ENCODE measurements at places on chromosomes 5 and 9.
A peak's percentile ranks its signal among the peaks of the same experiment; 100 is the strongest.

- no peak for DNase-seq
Measured at GRCh38 chr9:17807613-17808282, 228.9 kb downstream of the SH3GL2 start.

DNA sequence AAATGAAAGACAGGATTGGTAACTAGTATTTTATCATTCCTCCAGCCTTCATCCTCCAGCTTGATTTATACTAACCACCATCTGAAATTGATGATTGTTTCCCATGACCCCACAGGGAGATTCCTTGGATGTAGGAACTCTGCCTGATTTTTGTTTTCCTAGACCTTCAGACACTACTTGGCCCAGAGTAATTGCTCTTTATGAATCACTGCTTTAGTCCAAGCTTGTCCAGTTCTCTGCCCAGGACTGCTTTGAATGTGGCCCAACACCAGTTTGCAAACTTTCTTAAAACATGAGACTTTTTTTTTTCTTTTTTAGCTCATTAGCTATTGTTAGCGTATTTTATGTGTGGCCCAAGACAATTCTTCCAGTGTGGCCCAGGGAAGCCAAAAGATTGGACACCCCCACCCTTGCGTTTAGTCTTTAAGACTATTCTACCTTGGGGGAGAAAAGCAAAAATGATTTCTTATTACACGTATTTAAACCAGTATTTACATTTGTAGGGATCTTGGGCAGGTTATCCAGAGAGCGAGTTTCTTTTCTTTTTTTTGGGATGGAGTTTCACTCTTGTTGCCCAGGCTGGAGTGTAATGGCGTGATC, 18.4 kb downstream of the BASP1 start:
- no peak for DNase-seq

GRCh38 chr9:109311286-109311685, 9.6 kb downstream of the EPB41L4B start:
- no peak for DNase-seq

- DNase-seq = no peak
Measured at GRCh38 chr9:107279086-107279485, 4.0 kb upstream of the RAD23B start.

- peak; percentile 39 for DNase-seq
Measured at GRCh38 chr5:74865804-74866595, at the start of gene FAM169A. Gene FAM169A, minus strand, starts transcription at chr5:74866387. Its CDS starts 24,711 bp downstream, at chr5:74841676.

GRCh38 chr5:164002214-164002613, 496.8 kb downstream of the MAT2B start:
- no peak for DNase-seq

- no peak for DNase-seq
Measured at GRCh38 chr5:136518174-136518573, 152.8 kb upstream of the TRPC7 start.

- no peak for DNase-seq
Measured at GRCh38 chr9:133275105-133276000, at the start of gene ABO. Gene ABO, minus strand, starts transcription at chr9:133275201.

Data from activated CD8-positive, alpha-beta memory T cell treated with anti-CD3 and anti-CD28 coated beads for 1 hour (primary cell).